Pons (tissue), 1 donor: ENCODE measurements at places on chromosomes 7 and 10.

GRCh38 chr10:11045995-11046775, 28.5 kb downstream of the CELF2 start:
- DNase-seq = no peak

GRCh38 chr7:147519062-147519461, 1071.5 kb upstream of the C7orf33 start:
- DNase-seq = no peak

GRCh38 chr10:6244510-6244909, 41.8 kb downstream of the PFKFB3 start:
- DNase-seq = no peak

DNA sequence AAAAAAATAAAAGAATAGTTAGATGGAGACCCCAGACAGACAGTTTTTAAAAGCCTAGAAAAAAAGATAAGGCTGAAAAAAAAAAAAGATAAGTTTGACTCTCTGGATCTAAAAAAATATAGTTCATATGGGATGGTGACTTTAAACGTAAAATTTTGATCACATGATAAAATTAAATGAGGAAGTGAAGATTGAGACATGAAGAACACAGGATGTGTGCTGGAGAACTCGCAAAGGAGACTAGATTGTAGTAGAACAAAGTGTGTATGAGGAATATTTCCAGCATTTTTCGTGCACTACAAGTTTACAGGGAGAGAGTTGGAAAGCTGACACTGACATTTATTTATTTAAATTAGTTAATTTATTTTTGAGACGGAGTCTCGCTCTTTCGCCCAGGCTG, 286.4 kb downstream of the PRPF18 start:
- peak; percentile 41 for DNase-seq

GRCh38 chr10:70993051-70993450, 104.7 kb upstream of the PCBD1 start:
- DNase-seq = no peak

- no peak for DNase-seq
These were observed 17.6 kb upstream of the AKR1C3 start for GRCh38 chr10:5076615-5077014.

GRCh38 chr7:131924857-131925256, 368.4 kb upstream of the PODXL start:
- DNase-seq = no peak

DNA sequence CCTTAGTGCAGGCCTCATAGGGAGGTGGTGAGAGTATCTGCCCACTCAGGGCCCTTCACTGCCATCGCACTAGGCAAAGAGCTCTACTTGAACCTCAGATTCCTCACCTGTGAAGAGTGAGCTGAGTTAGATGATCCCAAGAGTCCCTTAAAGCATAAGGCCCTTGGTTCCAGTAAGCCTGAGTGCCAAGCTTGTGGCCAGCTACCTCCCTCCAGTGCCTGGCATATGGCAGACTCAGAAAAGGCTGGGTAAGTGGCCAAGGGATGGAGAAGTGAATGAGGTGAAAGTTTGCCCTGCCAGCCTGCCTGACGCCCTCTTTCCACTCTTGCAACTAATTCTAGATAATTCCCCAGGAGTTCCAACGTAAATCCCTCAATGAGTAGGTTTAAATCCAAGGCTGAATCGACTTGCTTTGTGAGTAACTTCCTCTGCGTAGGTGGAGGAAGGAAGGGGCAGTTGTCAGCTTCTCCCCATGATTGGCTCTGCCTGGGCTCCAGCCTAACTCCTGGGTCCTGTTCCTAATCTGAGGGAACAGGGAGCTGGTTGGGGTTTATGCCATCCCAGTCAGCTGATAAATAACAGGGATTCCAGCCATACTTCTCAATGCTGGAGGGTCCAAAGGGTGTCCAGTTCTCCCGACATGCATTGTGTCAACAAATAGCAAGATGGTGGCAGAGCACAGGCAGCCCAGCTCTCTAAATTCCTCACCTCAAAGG, 14.2 kb downstream of the DUSP5 start:
- no peak for DNase-seq

- peak; percentile 62 for DNase-seq
These were observed 45.5 kb upstream of the ZNF716 start for GRCh38 chr7:57404343-57404966.

DNA sequence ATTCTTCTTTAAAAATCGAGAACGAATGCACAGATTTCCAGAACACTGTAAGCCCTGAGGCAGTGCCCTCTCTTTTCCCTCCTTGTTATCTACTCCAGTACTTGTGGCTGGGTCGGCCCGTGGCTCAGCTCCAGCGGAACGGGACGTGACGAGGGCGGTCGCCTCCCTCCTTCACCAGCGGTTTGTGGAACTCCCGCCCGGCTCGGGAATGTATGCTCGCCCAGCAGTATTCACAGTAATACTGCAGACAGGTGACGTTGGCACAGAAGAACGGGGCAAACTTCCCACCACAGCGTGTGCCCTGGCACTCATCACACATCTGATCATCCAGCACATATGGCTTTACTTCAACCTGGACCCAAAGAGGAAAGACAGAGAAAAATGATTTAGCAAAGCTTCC, 128.5 kb downstream of the BTAF1 start:
- DNase-seq = peak; percentile 8

DNA sequence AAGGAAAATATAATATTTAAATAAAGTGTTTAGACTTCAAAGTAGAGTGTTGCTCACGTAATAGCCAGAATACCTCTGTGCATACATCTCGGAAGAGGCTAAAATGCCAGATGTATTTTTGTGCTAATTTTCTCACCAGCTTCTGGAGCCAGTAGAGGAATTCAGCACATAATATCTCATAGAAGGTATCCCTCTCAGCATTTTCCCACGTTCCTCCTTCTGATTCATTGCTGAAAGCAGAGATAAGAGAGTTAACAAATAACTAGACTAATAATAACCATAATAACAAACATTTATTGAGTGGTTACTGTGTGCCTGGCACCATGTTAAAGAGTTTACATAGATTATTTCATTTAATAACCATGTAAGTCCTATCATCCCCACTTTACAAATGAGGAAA, 123.6 kb downstream of the VTI1A start:
- DNase-seq = no peak

DNA sequence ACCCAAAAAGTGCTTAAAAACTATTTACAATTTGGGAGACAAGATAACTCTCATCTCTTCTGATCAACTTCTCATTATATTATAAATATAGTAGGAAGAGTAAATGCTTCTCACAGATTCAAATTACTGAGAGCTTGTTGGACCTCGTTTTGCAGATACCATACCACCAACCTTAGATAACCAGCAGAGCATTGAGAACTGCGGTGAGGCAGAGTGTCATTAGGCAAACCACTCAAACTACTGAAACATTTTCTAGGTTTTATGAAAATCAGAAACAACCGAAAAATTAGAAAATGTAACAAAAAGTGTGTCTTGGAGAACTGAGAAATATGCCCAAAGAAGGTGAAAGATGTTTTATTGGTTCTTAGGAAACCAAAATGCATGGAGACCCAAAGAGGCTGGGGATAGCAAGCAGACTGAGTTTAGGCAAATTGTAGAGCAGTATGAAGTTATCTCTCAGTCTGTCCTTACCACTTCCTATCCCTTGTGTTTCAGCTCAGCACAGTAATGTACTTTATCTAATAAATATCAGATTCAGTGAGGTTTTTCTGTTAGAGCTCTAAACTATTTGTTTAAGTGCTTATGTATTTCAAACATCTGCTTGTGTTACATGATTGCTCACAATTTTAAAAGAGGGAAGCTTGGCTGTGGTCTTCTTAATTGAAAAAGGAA, 77.9 kb downstream of the HECTD2 start:
- DNase-seq = no peak

GRCh38 chr7:4714767-4715409, 32.8 kb downstream of the FOXK1 start:
- DNase-seq = no peak

- no peak for DNase-seq
These were observed 158.9 kb downstream of the TCF7L2 start for GRCh38 chr10:113108948-113109347.

DNA sequence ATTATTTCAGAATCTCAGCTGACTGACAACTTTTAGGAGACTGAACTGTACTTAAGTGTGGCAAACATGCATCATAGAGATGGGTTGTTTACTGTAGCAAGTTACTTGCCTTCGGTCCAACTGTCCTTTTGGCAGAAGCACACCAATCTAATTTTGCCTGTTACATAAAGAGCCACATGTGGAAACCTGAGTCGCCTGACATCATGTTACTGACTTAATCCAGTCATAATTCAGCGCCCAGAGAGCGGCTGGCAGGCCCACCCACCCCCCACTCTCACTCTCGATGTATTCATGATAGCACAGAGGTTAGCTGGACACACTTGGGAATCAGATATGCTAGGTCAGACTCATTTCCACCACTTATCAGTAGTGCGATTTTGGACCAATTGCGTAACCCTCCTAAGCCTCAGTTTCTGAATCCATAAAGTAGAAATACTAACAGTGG, 57.3 kb upstream of the CAPZA2 start:
- DNase-seq = no peak

DNA sequence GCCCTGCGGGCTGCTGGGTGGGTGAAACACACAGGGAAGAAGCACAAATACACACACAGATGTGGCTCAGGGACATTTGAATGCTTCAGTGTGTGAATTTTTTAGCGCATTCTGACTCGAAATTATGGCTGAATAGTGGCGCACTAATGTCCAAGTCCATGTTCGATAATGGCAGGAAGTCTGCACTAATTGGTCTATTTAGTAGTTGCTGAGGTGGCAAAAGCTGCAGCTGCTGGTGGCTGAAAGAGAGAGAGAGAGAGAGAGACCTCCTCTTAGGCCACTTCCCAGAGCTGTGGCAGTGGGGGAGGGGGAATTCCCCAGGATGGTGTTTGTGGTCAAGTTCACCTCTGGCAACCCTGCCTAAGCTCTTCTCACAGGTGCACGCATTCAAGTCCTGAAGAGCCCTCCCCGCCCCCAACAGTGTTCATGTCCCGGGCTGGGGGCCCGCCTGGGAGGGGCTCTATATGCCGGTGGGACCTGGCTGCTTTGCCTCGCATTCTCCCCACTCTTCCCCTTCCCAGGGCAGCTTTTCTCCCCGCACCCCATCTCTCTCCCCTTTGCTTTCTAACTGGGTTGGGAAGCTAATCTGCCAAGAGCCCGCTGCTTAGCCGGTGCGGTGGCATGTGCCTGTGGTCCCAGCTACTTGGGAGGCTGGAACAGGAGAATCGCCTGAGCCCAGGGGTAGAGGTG, 6.0 kb upstream of the MNX1 start:
- DNase-seq = no peak

DNA sequence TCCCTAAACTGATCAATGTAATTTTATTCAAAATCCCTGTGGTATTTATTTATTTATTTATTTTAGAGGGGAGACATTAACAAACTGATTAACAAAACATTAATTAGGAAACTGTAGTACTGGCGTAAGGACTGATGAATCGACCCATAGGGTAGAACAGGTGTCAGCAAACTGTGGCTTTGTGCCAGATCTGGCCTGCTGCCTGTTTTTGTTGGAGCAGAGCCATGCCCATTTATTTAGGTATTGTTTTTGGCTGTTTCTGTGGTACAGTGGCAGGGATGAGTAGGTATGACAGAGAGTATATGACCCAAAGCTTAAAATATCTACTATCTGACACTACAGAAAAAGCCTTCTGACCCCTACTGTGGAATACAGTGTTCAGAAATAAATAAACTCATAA, 332.5 kb upstream of the ETV1 start:
- DNase-seq = no peak

- DNase-seq = no peak
These were observed 232.4 kb downstream of the ELMO1 start for GRCh38 chr7:37216156-37216852.

- DNase-seq = no peak
These were observed 18.5 kb upstream of the C10orf67 start for GRCh38 chr10:23362879-23363792.

- no peak for DNase-seq
These were observed 42.5 kb downstream of the ZRANB1 start for GRCh38 chr10:124984376-124984775.

DNA sequence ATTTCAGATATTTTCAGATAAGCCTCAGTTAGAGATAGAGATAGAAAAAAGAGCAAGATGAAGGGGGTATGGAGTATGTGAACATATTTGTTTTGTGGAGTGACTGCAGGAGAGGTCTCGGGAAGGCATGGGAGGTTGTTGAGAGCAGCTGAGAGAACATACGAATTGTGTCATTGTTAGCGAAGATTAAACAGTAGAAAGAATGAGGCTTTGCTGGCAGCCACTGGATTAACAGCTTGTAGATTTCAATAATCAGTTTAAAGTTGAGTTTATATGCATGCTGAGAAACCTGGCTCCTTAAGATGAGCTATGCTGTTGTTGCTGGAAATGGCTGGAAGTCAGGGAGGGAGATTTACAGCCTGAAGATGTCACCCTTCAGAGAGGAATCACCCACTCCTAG, 100.9 kb upstream of the SORCS3 start:
- no peak for DNase-seq

DNA sequence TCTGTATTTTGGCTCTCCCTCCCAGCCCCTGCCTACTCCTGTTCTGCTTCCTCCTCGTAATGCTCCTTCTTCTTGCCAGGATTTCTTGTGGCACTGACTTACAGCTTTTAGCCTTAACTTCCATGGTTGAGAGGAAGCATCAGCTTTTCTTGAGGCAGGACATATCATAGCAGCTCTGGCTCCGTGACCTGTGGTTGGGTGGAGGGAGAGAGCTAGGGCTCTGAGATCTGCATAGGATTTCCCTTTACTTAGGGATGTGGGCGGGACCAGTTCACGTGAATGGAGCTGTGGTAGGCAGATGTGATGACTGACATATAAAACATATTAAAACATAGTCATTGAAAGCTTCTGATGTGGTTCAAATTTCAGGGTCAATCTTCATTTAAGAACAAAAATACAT, 10.6 kb upstream of the RAB11FIP2 start:
- DNase-seq = no peak

GRCh38 chr7:108395426-108395825, 60.8 kb downstream of the NRCAM start:
- no peak for DNase-seq

DNA sequence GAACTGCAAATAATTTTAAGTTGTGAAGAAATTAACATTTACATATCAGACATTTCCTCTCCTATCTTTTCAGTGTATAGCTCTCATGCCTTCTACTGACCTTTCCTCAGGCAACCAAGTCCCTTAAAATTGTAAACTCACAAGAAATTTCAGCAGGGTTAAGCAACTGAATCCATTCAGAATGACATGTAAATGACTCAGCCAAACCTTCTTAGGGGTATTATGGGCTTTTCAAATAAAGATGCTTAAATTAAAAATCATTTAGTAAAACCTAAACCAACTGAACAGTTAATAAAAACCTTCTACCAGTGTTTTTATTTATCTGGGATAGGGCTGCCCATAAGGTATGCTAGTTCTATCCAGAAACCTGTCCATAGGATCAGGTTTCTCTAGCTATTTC, 20.7 kb downstream of the WAPL start:
- no peak for DNase-seq
